T-helper 1 cell treated with Interleukin-12 subunit alpha and Interleukin-12 subunit beta and Interleukin-4 antibody, amounts not matched to agents 30 ng/mL and 1 ng/mL, for 36 hours (primary cell): ENCODE measurements at places on chromosomes 12 and 14. TPM values are rescaled to one million over a fixed set of nuclear protein-coding genes. Genes with fewer than 3 reads are reported as not detected.

P2RX2 gene
- total RNA-seq = not detected in 2 replicates

RDH16 gene
- 0.41 and 0.47 TPM in 2 replicates for total RNA-seq

CACNB3 gene
- 16.5 and 17.1 TPM in 2 replicates for total RNA-seq

SPTB gene
- total RNA-seq = not detected in 2 replicates

KITLG gene
- total RNA-seq = not detected in 2 replicates

HOMEZ gene
- total RNA-seq = 11.9 and 13.6 TPM in 2 replicates
